CD14-positive monocyte (primary cell): ENCODE measurements at places on chromosomes 16 and 17.

GRCh38 chr16:51113236-51114125 lies 37.6 kb downstream of the SALL1 start:
- DNase-seq: no peak

DNA sequence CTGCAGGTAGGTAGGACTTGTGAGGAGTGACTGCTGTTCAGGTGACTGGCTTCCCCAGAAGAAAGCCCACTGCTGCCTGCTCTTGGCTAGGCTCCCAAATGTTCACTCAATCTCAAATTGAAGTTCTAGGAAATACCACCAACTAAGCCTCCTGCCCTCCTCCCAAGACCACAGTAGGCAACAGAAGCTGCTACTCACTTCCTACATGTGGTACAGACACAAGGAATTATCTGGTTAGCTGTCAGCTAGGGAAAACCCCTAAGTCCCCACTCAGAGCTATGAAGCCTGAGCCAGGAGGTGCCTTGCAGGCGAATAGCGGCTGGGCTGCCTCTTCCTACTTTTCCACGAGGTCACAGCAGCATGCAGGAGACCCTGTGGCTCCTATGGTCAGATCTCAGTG lies 4.9 kb downstream of the FBXO39 start:
- DNase-seq: no peak

DNA sequence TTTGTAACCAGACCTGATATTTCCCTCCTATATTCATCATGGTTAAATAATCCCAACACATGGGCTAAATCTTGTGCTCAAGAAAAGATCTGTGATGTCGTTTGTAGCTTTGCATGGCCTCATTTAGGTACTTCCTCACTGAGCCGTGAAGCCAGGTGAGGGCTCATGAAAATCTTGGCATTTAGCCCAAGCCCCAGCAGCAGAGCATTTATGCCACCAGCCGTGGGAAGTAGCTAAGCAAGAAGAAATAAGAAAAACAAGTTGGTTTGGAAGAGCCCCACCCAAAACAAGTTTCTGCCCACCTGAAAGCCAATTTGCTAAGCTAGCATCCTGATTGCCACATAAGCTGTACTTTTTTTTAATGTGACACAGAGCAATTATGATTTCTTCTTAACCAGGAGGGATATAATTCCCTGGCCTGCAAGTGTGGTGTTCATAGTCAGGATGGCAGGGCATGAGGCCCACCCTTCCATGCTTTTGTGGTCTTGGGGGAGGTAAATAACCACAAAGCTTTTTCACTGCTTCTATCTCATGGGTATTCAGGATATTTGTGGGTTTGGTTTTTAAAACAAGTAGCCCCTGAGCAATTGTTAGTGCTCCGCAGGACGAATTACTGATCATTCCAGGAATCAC lies 10.5 kb downstream of the TMIGD1 start:
- peak; percentile 45 for DNase-seq

DNA sequence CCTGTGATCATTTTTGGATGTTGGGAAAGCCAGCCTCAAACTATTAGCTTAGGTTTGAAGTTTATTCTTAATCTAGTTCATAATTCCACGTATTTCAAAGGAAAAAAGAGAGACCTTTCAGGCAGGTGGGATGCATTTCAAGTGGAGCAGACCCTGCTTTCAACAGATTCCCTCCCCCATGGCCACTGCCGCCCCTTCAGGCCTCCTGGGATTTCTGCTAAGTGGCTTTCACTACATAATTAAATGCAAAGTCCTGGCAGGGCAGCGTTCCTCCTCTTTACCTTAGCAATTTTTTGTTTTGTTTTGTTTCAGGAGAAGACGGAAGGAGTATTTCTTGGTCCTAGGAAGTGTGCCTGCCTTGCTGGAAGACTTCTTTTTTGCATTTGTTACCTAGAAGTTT lies 36.6 kb downstream of the MAF start:
- no peak for DNase-seq

- no peak for DNase-seq
Measured at GRCh38 chr16:69870761-69871160, 80.4 kb upstream of the CLEC18A start.

DNA sequence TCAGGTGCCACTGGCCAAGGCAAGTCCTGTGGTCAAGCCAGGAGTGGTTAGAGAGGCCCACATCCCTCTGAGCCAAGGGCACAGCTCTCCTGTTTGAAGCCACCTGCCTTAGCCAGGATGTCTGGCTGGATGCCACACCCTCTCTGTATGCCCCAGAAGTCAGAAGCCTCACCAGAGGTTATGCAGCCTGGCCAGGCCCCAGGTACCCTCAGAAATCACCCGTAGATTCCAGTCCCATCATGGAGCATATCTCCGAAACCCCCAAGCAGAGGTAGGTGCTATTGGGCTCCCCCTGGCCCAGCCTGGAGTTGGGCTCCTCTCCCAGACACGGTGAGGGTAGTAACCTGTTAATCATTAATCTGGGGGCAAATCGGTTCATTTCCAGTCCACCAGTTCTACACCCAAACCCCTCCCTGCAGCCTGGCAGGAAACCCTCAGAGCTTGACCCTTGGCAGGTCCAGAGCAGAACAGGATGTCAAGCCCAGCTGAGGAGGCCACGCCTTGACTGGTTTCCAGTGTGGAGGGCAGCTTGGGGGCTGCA lies 60.6 kb upstream of the TMEM97 start:
- no peak for DNase-seq

DNA sequence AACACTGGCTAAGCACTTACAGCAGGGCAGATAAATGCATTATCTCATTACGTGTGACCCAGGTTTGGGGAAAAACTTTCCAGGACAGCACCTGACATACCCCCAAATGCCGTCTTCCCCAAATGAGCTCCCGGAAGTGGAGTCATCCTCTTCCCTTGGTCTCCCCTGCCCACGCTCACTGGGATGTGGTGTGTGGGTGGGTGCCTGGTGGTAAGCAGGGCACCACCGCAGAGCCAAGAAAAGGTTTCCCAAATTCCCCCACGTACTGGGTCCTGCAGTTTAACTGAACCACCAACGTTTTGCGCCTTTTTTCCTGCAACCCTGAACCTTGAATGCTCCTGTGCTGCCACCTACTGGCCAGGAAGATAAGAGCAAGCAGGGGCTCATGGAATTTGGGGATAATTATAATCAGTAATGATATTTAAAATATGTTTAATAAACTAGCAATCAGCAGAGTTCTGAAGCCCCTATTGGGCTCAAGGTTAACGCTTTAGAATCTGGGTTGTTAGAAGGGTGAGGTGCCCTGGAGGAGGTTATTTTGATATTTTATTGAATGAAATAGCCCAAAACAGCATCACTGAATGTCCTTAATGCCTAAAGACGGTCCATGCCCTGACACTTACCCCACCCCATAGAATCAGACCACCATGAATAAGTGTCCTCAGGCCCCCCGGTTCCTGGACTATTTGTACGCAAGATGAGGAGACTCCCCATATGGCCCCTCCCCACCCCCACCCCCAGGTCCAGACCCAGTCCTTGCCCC lies 8.0 kb downstream of the SPPL2C start:
- DNase-seq: peak; percentile 15

- DNase-seq: peak; percentile 99
Measured at GRCh38 chr16:67480833-67481560, at the start of gene ATP6V0D1. Gene ATP6V0D1, minus strand, starts transcription at chr16:67481157. Its CDS starts 71 bp downstream, at chr16:67481086.

DNA sequence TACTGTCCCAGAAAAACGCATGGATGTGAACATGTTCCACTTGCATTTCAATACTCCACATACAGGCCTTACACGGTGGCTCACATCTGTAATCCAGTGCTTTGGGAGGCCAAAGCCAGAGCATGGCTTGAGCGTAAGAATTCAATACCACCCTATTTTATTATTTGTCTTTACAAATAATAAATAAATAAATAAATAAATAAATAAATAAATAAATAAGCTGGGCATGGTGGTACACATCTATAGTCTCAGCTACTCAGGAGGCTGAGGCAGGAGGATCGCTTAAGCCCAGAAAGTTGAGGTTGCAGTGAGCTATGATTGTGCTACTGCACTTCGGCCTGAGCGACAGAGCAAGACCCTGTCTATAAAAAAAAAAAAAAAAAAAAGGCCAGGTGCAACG lies 53.9 kb downstream of the PLXDC1 start:
- DNase-seq: no peak

DNA sequence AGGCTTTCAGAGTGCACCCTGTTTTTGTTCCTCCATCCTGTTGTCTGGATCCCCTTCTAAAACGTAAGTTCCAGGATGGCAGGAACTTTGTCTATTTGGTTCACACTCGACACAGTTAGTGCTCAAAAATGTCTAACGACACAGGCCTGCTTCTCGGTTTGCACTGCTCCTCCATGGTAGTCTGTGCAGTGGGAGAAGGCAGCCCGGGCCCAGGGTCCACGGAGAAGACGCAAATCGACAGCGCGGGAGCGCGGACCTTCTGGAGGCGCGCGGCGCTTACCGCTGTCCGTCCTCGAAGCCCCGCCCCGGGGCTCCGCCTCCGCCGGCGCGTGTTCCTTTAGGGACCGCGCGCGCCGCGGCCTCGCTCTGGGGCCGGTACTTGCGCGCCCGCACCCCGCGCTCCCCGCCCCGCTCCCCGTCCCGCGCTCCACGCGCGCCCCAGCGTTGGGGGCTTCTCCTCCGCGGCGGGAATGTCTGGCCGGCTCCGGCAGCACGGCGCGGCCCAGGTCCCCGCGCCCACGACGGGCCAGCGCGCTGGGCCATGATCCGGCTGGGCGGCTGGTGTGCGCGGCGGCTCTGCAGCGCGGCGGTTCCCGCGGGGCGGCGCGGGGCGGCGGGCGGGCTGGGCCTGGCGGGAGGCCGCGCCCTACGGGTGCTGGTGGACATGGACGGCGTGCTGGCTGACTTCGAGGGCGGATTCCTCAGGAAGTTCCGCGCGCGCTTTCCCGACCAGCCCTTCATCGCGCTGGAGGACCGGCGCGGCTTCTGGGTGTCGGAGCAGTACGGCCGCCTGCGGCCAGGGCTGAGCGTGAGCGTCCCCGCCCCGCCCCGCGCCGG lies at the start of gene NT5M:
NT5M (plus strand) TSS at position 364 of the 837 bp plus-strand sequence; CDS start at position 542, 178 bp downstream.
- DNase-seq: peak; percentile 51

DNA sequence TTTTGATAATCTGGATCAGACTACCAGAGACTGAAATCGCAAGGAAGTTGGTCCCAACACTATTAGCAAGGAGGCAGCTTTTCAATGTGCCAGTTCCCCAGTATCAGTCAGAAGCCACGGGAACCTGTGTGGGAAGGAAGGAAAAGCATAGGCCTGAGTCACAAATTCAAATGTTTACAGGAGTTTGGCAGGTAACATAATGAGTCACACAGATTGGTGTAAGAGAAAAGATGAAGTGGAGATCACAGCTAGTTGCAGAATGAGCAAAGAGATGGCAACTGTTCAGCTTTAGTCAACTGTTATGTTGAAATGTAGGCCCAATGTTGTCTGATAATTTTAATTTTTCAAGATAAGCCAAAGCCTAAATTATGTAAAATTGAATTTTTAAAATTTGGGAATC lies 28.1 kb upstream of the ITGA2B start:
- no peak for DNase-seq

- DNase-seq: peak; percentile 82
Measured at GRCh38 chr16:29126057-29126494, 141.2 kb downstream of the LAT start.

- DNase-seq: no peak
Measured at GRCh38 chr16:51062039-51062438, 89.0 kb downstream of the SALL1 start.

- no peak for DNase-seq
Measured at GRCh38 chr17:57506774-57507127, 238.3 kb downstream of the CCDC182 start.

GRCh38 chr16:85431431-85432124 lies 181.5 kb upstream of the GSE1 start:
- no peak for DNase-seq

GRCh38 chr17:74393346-74393942 lies 26.1 kb downstream of the GPR142 start:
- DNase-seq: no peak

DNA sequence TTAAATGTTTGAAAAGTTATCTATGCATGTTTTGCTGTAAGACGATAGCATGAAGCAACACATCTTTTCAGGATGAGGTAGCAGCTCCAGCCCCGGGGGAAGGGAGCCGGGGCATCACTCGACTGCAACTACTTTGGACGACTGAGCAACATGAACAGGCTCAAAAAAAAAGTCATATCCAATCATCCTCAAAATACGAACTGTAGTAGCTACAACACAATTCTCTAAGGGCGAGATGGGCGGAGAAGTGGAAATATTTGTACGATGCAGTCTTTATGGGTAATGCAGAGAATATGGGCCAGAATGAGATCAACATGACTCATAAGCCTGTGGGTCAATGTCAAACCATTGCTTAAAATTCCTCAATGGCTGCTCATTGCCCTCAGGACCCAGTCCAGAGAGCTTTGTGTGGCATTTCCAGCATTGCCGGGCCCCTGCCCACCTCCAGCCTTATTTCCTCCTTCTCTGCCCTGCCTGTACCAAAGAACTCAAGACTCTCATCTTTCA lies 17.7 kb upstream of the SMURF2 start:
- no peak for DNase-seq

DNA sequence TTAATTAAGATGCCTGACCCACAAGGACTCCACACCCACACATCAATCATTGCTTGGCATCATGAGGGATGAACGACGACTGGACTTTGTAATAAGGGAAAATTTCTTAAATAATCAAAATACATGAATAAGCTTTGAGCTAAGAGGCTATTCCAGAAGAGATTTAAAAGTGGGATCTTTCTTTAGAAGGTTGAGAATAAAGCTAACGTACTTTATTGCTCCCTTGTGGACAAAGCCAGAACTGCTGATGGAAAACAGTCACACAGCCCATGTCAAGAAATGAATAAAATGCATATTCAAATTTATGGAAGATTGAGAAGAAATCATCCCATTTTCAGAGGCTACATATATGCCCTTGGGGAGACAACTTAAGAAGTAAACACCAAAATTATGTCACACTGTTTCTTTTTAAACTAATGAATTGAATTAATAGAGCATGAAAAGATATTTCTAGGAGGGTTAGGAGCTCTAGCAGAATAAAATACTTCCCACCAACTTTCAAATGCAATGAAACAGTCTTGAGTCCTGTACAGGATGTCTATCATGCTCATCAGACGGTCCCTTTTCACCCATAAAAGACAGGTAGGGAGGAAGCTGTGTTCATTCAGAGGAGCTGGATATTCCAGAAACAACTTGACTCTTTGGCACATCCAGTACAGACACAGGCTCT lies 60.2 kb upstream of the PHOSPHO1 start:
- peak; percentile 32 for DNase-seq

GRCh38 chr16:1770328-1771187 lies 785 bp downstream of the NME3 start:
- DNase-seq: no peak

GRCh38 chr16:57799600-57800199 lies 2.6 kb downstream of the KIFC3 start:
- DNase-seq: peak; percentile 8

DNA sequence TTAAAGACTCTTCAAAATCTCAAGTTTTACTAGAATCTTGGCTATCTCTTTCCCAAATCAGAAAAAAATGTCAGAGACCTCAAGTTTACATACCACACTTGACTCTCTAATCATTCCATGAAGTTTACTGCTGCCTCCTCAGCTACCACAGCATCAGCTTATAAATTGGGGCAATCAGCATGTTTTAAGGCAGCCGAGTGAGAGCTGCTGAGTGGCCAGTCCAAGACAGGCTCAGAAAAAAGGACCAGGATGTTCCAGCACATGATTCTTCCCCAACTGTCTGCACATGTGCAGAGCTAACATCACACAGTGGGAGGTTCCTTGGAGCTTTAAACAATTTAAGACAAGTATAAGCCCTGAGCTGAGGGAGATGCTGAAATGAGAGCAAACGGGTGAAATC lies 140.6 kb upstream of the NUDT7 start:
- DNase-seq: no peak
